ENCODE measurements at places on chromosomes 11 and 22.

GRCh38 chr11:110092515-110093406 is at the start of gene ZC3H12C:
TSS of gene ZC3H12C (plus strand) at chr11:110093392. CDS start at chr11:110093412, 20 bp downstream.
- no peak for DNase-seq

- DNase-seq, result no peak
Observed at GRCh38 chr11:68855205-68855981, 13.7 kb upstream of the CPT1A start.

GRCh38 chr22:20578707-20579106 is 71.3 kb downstream of the MED15 start:
- DNase-seq, result no peak

GRCh38 chr11:8997451-8997850 is 6.3 kb downstream of the NRIP3 start:
- no peak for DNase-seq

DNA sequence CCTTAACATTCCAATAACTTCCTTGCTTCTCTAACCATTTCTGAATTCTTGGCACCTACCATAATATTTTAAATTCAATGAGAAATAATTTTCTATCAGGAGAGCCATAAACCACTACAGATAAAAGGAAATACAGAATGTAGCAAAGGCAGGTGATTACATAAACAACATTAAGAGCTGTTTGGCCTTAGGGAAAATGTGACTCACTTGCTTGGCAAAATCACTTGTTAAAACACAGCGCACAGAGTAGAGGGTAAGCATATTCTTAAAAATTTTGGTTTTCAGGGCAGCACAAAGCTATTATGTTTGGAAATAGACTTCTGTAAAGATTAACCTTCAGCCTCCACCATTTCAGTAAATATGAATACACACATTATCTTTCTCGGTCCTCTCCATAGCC is 26.4 kb downstream of the IZUMO1R start:
- DNase-seq, result no peak

- no peak for DNase-seq
Observed at GRCh38 chr11:15843309-15843872, 513.0 kb downstream of the SOX6 start.

- no peak for DNase-seq
Observed at GRCh38 chr11:16406226-16406625, 49.9 kb upstream of the SOX6 start.

DNA sequence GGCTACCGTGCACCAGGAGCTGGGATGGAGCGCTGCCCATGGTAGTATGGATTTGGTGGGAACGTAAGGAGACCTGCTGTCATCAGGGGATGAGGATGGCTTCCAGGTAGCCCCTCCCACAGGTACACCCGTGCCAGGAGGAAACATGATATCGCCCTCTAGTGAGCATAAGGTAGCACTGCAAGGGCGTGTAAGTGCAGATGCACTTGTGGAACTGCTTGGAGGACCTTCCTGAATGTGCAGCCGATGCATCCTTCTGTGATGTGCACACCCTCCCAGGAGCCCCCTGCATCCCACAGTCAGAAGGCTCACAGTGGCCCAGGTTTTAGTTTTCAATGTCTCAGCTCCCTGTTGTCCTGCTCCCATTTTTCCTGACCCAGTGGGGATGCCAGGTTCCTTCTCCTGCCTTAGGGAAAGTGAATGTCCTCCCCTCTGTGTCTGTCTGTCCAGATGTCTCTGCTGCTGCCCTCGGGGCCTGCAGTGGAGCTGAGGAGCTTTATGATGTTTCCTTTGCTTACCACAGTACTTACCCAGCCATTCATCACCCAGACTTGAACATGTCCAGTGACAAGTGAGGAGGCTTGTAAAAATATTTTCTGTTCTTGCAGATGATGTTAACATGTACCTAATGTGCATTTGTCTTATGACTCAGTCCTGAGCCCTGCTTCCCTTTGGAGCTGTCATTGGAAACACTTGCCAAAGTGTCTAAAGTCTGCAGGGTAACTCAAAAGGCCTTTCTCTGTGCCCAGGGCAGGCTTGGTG is 49.2 kb downstream of the DBX1 start:
- no peak for DNase-seq

GRCh38 chr22:28299309-28299708 is 380.3 kb upstream of the PITPNB start:
- no peak for DNase-seq

DNA sequence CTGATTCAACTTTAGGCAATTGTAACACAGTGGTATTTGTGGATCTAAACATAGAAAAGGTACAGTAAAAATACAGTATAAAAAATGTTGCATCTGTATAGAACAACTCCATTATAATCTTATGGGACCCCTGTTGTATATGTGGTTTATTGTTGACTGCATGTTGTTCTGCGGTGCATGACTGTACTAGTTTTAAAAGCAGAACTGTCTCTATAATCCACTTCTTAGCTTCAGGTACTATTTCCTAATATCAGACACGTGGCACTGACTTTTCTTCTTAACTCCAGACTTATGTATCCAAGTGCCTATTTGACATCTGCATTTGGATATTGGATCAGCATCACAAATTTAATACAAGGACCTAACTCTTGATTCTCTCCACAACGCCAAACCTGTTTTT is 41.1 kb downstream of the PACS1 start:
- no peak for DNase-seq

DNA sequence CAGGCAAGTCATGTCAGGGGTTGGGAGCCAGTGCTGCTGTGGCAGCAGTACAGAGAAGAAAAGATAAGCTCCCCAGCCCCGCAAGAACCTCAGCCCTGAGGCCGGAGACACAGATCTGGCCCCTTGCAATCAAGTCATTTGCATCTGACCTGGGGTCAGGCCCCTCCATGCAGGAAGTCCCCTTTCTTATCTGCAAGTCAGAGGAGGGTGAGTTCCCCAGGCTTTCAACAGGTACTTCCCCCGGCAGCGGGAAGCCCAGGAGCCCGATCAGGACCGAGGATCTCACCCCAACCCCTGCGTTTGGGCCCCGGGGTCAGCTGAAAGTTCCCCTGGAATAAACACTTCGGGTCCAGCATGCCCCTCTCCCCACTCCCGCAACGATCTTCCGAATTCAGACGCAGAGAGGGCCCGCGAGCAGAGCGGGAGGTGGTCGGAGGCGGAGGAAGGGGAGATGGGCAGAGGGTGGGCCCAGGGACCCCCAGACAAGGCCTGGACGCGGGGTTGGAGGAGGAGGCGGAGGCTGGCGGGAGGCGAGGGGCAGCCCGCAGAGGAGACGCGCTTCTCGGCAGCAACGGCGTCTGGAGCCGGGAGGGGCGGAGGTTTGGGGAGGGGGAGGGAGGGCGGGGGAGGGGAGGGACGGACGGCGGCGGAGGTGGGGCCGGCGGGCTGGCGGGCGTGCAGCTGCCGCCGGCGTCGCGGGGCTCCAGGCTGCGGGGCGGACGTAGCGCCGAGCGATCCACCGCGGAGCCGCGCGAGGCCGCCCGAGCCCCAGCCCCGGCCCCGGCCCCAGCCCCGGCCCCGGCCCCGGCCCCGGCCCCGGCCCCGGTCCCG is at the start of gene TSPAN18:
TSS of gene TSPAN18 (plus strand) at position 680 of the 831 bp plus-strand sequence. CDS start 179,455 bp downstream, outside the sequence.
- DNase-seq, result no peak

DNA sequence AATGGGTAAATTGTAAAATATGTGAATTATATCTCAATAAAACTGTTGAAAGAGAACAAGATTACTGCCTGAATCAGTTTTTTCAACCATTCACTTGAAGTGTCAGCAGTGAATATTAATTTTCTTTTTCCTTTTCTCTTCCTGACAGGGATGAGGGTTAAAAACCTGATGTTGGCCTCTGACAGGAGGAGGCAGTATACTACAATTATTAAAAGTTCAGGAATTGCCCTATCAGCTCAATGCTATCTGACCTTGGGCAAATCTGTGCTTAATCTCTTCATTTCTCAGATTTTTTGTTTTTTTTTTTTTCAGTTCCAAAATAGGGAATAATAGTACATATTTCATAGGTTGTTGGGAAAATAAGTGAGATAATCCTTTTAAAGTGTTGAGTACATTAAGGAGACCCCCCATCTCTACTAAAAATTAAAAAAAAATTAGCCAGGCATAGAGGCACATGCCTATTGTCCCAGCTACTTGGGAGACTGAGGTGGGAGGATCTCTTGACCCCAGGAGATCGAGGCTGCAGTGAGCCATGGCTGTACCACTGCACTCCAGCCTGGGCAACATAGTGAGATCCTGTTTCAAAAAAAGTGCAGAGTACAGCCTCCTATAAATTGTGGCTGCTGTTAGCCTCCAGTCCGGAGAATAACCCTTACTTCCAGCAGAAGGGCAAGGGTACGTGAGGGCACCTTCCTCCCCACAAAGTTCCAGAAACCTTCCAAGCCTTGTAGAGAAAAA is 48.8 kb downstream of the TRIM44 start:
- no peak for DNase-seq

- DNase-seq, result no peak
Observed at GRCh38 chr11:66230156-66230555, 38.3 kb upstream of the RAB1B start.

- DNase-seq, result no peak
Observed at GRCh38 chr11:133840479-133840941, 4.8 kb downstream of the SPATA19 start.

GRCh38 chr22:42084874-42085273 is 5.4 kb downstream of the SMDT1 start:
- no peak for DNase-seq

GRCh38 chr22:46105494-46106278 is 44.6 kb upstream of the PPARA start:
- no peak for DNase-seq

- DNase-seq, result no peak
Observed at GRCh38 chr11:80598905-80599304, 1158.1 kb upstream of the TENM4 start.

- DNase-seq, result no peak
Observed at GRCh38 chr11:59204746-59205145, 8.0 kb downstream of the MPEG1 start.

GRCh38 chr22:49116486-49117120 is 711.1 kb downstream of the BRD1 start:
- DNase-seq, result no peak

- DNase-seq, result no peak
Observed at GRCh38 chr11:46106530-46107407, 14.5 kb downstream of the PHF21A start.

GRCh38 chr22:20569059-20570058 is 61.9 kb downstream of the MED15 start:
- peak; percentile 93 for DNase-seq

DNA sequence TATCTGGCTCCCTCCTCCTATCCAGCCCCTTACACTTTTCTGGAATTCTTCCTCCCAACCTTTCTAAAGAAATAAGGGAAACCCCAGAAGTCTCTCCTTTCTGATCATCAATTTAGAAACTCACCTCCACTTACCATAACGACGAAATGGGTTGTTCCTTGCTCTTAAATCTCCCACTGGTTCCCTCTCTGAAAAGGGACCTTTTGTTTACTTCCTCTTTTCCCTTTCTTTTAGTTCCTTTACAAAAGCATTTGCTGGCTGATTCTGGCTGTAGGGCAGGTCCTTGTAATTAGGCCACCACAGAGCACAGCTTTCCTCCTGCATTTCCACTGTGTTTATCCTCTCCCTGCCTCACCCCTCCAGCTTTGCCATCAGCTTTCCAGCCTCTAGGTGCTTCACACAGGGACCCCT is 12.0 kb downstream of the JAML start:
- DNase-seq, result no peak

- no peak for DNase-seq
Observed at GRCh38 chr11:35675901-35676610, 13.5 kb downstream of the TRIM44 start.

DNA sequence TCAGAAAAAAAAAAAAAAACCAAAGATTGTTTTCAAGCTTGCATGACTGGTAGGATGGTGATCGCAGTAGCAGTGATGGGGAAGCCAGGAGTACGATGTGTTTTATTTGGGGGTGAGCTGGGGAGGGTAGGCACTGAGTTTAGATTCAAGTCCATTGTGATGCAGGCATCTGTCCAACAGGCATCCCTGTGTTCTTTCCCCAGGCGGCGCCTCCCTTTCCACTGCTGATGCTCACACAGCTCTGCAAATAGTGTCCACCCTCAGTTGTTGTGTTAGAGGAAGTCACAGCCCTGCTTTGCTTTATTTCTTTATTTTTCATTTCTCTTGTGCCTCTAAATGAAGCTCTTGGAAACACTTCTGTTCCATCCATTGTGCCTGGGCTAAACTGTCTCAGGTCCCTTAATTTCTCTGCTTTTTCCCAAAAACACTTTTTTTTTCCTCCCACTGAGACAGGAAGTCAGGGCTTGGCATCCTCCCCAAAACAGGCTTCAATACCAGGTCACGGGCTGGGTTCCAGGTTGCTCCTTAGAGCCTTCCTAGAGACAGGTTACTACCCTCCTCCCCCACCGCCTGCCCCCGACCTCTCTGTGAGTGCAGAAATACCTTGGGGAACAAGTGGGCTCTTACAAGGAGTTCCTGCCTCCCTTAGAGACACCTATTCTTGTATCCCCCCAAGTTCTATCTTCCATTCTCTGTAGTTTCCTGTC is 38.6 kb upstream of the HSPA8 start:
- no peak for DNase-seq

GRCh38 chr11:115739878-115740277 is 235.7 kb upstream of the CADM1 start:
- DNase-seq, result no peak

DNA sequence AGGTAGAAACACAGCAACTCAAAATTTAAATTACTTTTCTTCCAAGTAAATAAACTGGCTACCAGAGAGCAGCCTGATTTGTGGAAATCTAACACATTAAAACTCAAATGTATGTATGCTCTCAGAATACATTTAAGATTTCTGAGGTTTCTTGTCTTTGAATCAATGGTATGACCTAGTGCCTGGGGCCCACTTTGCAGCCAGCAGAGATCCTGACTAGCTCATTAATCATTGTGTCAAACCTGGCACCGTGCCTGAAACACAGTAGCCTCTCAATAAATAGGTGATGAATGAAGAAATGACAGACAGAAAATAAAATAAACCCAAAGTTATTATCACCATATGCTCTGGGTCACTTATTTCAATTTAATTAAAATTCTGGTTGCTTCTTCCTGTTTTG is 176.2 kb upstream of the FAT3 start:
- DNase-seq, result no peak

DNA sequence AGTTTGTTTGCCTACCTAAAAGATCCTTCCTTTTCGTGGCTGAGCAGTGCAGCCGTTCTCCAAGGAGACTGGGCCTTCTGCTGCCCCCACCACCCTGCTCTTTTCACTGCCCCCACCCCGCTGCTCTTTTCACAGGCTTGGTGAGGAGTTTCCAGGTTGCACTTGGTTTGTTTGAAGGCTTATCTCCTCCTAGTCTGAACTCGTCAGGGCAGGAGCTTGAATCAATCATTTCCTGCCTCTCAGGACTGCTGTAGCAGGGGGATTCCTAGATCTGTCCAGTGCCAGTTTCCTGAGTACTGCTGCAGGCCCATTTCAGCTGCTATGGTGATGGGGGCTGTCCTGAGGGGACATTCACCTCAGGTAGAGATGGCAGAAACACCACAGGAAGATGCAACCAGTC is 10.0 kb downstream of the MED15 start:
- no peak for DNase-seq

- no peak for DNase-seq
Observed at GRCh38 chr11:35239471-35240075, 100.6 kb downstream of the CD44 start.

GRCh38 chr11:19519912-19520641 is 192.6 kb upstream of the NAV2 start:
- DNase-seq, result no peak

GRCh38 chr11:111778047-111778558 is 11.9 kb upstream of the PPP2R1B start:
- no peak for DNase-seq
